ENCODE measurements at places on chromosomes 4 and X.

DNA sequence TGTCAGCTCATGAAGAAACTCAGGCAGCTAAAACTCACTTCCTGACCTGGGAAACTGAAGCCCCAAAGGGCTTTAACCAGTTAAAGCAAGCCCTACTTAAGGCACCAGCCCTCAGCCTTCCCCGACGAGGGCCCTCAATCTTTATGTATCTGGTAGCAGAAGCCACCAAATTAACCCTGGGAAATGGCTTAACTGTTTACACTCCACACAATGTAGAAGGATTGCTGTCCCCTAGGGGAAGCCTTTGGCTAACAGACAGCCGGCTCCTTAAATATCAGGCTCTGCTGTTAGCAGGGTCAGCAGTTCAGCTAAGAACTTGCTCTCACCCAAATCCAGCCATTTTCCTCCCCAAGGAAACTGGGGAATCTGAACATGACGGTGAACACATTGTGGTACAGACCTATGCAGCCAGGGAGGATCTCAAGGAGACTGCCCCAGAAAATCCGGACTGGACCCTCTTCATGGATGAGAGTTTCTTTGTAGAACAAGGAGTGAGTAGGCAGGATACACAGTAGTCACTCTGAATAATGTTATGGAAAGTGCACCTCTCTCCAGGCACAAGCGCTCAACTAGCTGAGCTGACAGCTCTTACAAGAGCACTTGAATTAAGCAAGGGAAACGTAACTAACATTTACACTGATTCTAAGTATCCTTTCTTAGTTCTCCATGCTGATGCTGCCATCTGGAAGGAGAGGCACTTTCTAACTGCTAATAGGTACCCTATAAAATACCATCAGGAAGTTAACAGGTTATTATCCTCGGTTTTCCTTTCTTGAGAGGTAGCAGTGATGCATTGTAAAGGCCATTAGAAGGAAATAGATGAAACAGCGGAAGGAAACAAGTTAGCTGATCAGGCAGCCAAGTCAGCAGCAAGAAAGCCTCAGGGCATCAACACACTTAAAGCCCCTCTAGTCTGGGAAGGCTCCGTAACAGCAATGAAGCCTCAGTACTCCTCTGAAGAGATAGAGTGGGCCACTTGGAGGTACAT, 9.6 kb upstream of the NAF1 start:
- DNase-seq, result no peak

- DNase-seq, result no peak
Measured at GRCh38 chrX:153495362-153495751, 577 bp downstream of the BGN start.

DNA sequence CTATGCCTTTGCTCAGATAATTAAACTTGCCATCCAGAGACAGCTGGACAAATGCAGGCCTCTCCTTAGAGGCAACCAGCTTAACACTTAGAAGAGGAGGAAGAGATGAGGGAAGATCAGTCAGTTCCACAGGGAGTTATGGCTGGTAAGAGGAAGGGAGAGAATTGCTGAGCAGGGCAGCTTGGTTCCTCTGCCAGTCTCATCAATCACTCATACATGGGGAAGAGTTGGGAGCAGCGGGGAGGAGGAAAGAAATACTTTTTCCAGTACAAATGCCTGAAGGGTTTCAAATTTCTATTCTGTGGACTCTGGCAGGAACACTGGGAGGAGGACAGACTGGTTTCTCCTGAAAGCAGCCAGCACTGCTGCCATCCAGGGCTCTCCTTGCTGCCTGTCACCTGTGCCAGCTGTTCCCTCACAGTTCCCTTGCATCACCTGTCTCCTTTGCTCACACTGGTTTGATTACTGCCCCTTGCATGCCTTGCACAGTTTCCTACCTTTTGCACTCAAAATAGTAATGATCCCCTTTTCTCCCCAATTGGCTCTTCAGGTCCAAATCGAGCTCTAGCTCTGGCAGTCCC, 59.5 kb downstream of the PGRMC2 start:
- DNase-seq, result no peak

GRCh38 chr4:150679018-150679764, 97.2 kb downstream of the MAB21L2 start:
- DNase-seq, result no peak

DNA sequence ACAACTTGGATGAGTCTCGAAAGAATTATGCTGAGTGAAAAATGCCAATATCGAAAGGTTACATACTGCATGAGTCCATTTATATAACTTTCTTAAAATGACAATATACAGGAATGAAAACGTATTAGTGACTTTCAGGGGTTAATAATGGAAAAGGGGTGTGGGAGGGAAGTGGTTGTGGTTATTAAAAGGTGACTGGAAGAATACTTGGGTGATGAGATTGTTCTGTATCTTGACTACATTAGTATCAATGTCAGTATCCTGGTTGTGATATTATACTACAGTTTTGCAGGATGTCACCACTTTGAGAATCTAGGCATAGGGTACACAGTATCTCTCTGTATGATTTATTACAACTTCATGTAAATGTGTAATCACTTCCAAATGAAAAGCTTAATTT, 204.5 kb downstream of the DTHD1 start:
- no peak for DNase-seq

GRCh38 chr4:6217716-6218381, 17.5 kb upstream of the JAKMIP1 start:
- no peak for DNase-seq

GRCh38 chr4:2304877-2305561, 43.1 kb upstream of the MXD4 start:
- DNase-seq, result no peak

DNA sequence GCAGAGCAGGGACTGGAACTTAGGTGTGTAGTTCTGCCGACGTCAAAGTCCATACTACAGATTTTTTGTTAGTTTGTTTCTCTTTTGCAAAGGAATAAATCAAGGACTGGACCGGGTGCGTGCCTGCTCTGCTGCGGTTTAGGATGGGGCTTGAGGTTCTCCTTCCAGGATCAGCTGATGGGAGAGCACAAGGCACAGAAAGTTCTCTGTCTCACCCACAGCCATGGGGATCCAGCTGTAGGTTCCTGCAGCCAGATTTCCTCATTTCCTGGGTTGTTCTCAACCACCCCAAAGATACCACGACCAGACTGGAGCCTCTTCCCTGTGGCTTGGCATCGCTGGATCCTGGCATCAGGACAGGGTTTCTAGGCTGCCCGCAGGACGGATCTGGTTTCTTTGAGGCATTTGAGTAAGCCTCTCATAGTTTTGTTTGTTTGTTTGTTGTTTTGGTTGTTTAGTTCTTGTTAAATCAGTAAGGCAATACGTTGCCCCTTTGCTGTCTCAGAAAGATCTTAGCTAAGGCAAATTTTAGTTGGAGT, 789 bp upstream of the SRPX start:
- DNase-seq, result no peak

GRCh38 chrX:86028681-86029080, 18.7 kb downstream of the CHM start:
- no peak for DNase-seq

- no peak for DNase-seq
Measured at GRCh38 chr4:101865501-101866062, 75.1 kb downstream of the BANK1 start.

DNA sequence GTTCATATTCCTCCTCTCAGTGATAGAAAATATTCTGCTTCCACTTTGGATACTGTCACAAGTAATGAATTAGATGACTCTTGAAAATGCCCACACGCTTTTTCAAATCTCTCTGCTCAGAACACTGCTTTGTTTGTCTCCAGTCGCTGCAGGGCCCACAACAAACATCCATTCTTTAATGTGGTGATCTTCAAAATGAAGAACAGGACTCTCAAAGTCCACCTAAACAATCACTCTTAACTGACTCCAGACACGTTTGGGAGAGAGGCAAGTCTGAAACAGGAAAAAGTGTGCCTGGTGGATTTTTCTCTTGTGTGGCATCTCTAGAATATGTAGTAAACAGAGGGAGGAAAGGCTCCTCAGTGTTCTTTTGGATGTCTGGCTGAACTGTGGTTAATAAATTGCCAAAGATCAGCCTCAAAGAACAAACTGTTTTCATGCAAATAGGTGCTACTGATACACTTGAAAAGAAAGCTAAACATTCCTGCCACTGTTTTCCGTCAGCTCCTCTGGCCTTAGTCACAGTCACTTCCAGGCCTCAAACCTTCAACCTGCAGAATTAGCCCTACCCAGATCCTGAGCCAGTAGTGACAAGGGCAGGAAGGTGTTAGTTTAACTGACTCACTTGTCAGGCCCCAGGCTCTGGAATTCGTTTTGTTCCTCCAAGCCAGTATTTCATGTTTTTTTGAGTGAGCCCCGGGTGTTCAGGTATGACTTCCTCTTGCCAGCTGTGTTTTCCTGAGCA, 259.6 kb upstream of the GPC4 start:
- DNase-seq, result no peak

DNA sequence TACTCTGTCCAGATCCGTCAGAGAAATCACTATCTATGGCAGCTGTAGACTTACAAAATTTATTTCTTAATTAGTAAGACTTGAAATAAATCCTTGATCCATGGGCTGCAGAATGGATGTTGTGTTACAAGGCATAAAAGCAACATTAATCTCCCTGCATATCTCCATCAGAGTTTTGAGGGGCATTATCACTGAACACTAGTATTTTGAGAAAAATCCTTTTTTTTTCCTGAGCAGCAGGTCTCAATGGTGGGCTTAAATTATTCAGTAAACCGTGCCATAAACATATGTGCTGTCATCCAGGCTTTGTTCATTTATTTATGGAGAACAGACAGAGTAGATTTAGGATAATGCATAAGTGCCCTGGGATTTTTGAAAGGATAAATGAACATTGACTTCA, 457.9 kb upstream of the CTSO start:
- DNase-seq, result no peak

DNA sequence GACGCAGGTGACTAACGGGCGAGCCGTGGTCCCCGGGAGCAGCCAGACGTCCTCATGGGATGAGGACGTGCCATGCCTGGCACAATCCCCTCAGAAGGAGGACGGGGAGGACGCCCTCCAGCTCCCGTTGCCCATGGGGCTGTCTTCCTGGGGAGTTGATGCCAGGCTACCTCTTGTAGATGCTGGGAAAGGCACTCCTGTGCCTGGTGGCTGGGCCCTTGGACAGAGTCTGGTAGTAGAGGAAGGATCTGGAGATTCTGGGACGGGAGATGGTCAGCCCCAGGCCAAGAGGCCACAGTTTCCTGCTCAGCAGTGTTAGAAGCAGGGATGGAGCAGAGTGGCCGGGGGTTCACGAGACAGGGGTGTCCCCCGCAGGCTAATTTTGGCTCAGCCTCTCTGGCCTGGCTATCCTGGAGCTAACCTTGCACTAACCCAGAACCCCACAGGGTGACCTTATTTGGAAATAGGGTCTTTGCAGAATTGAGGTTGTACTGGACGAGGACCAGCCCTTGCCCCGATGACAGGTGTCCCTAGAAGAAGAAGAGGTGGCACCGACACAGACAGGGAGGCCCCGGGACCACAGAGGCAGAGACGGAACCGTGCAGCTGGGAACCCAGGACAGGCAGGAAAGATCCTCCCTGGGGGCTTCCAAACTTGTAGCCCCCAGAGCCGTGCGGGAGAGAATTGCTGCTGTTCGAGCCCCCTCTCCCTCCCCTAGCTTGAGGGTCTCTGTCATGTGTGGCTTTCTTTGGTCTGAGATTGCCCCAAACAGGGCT, 50.1 kb upstream of the ADRA2C start:
- DNase-seq, result no peak

- DNase-seq, result no peak
Measured at GRCh38 chrX:13014111-13015096, 30.0 kb downstream of the FAM9C start.

DNA sequence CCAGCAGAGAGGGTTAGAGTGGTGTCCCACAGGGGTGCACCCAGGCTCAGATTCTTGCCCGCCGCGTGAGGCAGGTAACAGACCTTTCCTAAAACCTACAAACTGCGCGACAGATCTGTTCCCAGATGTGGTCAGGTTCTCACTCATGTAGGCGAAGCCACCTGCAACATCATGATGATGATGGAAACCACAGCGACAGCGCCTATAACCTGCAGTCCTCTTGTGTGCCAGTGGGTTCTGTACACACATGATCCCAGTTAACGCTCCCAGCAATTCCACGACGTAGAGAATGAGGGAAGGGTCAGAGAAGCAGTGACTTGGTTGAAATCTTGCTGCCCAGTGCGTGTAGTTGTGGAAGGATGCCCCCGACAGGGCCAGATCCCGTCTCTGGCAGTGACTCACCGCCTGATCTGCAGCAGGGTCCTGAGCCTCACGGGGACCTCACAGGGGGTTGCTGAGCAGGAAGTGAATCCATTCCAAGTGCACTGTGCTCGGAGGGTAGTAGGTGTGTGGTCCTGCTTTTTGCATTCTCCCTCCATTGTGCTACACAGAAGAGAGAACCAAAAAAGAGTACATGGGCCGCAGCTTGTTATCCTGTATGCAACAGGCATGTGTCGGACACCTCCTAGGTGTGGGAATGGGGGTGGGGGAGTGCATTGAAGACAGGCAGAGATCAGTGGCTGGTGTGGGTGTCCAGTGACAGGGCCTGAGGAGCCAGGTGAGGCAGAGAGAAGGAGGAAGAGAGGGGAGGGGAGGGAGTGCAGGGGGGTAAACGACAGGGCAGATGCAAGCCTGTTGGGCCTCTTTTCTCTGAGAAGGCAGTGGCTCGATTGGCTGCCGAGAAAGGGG, 66.6 kb downstream of the MTMR1 start:
- no peak for DNase-seq

DNA sequence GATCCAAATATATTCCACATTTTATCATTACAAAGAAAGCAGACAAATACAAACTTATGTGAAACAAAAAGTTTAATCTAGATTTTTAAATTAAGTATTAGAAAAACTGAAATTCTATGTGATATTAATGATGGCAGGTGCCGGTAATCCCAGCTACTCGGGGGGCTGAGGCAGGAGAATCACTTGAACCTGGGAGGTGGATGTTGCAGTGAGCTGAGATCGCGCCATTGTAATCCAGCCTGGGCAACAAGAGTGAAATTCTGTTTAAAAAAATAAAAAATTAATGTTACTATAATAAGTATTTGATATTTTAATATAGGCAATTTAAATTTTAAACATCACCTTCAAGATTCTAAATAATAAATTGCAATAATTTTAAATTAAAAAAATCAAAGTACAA, 400.6 kb downstream of the PABPC4L start:
- no peak for DNase-seq

DNA sequence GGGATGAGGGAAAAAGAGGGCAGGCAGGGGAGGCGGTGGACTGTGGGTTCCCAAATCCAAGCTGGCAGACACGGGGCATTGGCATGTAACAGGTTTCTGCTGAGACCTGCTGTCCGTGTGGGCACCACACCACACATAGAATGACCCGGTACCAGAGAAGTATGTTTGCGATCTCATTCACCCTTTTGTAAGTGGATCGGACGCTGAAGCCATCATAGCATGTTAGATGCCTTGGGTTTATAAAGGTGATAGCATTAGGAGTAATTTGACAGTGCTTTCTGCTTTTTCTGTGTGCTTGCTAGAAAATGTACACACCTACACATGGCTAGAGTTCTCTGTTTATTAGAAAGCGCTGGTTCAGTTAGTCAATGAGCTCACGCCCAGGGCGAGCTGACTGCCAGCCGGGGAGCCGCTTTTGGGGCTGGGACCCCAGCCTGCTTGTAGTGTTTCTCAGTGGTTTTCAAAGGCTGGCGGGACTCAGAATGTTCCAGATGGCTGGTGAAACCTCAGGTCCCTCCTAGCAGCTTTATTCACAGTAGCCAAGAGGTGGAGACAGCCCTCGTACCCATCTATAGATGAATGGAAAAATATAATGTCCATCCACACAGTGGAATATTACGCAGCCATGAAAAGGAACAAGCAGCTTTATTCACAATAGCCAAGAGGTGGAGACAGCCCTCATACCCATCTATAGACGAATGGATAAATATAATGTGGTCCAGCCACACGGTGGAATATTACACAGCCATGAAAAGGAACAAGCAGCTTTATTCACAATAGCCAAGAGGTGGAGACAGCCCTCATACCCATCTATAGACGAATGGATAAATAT, 579 bp downstream of the IL3RA start:
- no peak for DNase-seq
